Hair follicular keratinocyte (primary cell): ENCODE measurements at places on chromosomes 5 and 9. TPM values are rescaled to one million over a fixed set of nuclear protein-coding genes. Genes with fewer than 3 reads are reported as not detected.

CLIC3 gene
- 3.3 and 8.7 TPM in 2 replicates for total RNA-seq

NOXA1 gene
- total RNA-seq, result 0.31 TPM in 1 of 2 replicates, not detected in the other

PHAX gene
- total RNA-seq, result 28.2 and 45.0 TPM in 2 replicates

ADGRD2 gene
- 0.11 TPM in 1 of 2 replicates, not detected in the other for total RNA-seq

ZFP2 gene
- total RNA-seq, result 0.23 TPM in 1 of 2 replicates, not detected in the other

PIP5KL1 gene
- 10.2 and 21.9 TPM in 2 replicates for total RNA-seq

SPATA6L gene
- total RNA-seq, result 0.15 and 1.6 TPM in 2 replicates

IL9 gene
- total RNA-seq, result not detected in 2 replicates

TRIM36 gene
- total RNA-seq, result 1.7 and 3.7 TPM in 2 replicates

RANBP3L gene
- not detected in 2 replicates for total RNA-seq

FRRS1L gene
- not detected in 2 replicates for total RNA-seq

IRX2 gene
- 32.3 and 41.1 TPM in 2 replicates for total RNA-seq

NIPAL4 gene
- 25.3 and 30.4 TPM in 2 replicates for total RNA-seq

NTRK2 gene
- total RNA-seq, result 0.16 TPM in 1 of 2 replicates, not detected in the other

C5orf15 gene
- 50.7 and 58.6 TPM in 2 replicates for total RNA-seq

RGS7BP gene
- total RNA-seq, result not detected in 2 replicates

GCNT1 gene
- 3.3 and 3.7 TPM in 2 replicates for total RNA-seq

ICE1 gene
- 14.6 and 15.4 TPM in 2 replicates for total RNA-seq

SPATA31C1 gene
- not detected in 2 replicates for total RNA-seq

ARID3C gene
- 0.31 TPM in 1 of 2 replicates, not detected in the other for total RNA-seq

SLC34A3 gene
- total RNA-seq, result not detected in 2 replicates

NR2F1-AS1 gene
- 0.11 TPM in 1 of 2 replicates, not detected in the other for total RNA-seq
